ENCODE measurements at places on chromosomes 4 and X. TPM values are rescaled to one million over a fixed set of nuclear protein-coding genes. Genes with fewer than 3 reads are reported as not detected.

The UNC5C gene
- polyA plus RNA-seq: 11.6 TPM

The SUPT20HL2 gene
- not detected for polyA plus RNA-seq

The PDZD11 gene
- polyA plus RNA-seq: 142 TPM

The FAM199X gene
- 6.7 TPM for polyA plus RNA-seq

The MAGED4 gene
- polyA plus RNA-seq: 33.4 TPM

The C1QTNF7 gene
- 2.8 TPM for polyA plus RNA-seq

The NR3C2 gene
- 9.9 TPM for polyA plus RNA-seq

The CFP gene
- 0.17 TPM for polyA plus RNA-seq

The JCHAIN gene
- polyA plus RNA-seq: 9.3 TPM

The ANOS1 gene
- polyA plus RNA-seq: 0.07 TPM
